ENCODE measurements at places on chromosomes 16 and 17.
A peak's percentile ranks its signal among the peaks of the same experiment; 100 is the strongest.

DNA sequence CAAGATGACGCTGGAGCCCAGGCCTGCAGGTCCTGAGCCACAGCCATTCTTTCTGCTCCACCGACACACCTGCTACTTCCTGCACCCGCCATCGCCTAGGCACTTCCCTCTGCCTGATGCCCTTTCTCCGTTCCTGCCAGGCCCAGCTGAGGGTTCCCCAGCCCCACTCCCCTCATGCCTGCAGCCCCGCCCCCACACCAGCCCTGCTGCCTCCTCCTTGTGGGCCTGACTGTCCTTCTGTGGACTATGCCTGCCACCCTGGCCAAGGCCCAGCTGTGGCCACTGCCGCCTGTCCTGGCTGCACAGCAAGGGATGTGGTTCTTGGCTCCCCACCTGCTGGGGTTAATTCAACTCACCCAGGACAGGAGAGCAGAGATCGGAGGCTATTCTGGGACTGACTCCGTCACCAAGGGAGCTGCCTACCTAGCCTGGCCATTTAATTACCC, 7.5 kb downstream of the NATD1 start:
- no peak for DNase-seq

GRCh38 chr16:6701096-6701495, 631.5 kb upstream of the RBFOX1 start:
- DNase-seq: no peak

- no peak for DNase-seq
Observed at GRCh38 chr17:6106212-6106611, 36.0 kb downstream of the WSCD1 start.

DNA sequence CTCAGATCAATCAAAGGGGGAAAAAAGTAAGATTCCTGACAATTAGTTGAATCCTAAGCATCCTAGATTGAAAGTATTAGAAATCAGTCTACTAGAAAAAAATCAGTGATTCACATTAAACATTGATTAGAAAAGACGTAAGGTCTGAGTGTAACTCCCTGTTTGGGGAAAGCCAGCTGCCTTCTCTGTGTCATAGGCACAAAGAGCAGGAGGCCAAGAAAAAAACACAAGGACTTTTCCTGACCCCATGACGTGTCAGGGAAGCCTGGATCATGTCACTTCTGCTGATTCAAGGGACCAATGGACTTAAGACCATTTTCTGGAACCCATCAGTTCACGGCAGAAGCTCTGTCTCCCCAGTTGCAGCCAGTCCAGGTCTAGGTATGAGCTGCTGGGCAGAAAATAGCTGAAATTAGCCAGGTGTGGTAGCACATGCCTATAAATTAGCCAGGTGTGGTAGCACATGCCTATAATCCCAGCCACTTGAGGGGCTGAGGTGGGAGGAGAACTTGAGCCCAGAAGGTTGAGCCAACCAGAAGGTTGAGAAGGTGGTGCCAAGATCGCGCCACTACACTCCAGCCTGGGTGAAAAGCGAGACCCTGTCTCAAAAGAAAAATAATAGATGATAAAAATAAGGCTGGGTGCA, 35.9 kb downstream of the RANBP10 start:
- DNase-seq: peak; percentile 57

GRCh38 chr17:77708936-77709335, 249.6 kb upstream of the TNRC6C start:
- DNase-seq: no peak

DNA sequence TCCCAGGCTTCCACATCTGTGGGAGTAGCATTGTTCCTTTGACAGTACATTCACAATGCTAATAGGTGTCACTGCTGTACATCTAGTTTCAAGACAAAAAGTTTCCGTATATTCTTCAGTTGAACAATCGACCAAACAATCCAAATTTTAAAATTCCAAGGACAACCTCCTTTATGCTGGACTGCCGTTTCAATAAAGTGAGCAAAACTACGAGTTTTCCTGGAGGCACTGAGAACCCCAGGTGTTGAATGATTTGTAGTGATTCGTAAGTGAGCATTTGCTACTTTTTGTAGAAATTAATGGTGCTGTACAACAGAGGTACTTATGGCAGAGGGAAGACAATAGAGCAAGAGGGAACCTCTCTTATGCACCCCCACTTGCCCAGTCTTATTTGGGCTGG, 71.2 kb upstream of the NACA2 start:
- no peak for DNase-seq

GRCh38 chr17:48432820-48433775, 3.1 kb upstream of the SKAP1 start:
- DNase-seq: no peak

- peak; percentile 48 for DNase-seq
Observed at GRCh38 chr17:68318103-68318991, 27.1 kb downstream of the ARSG start.
